GM23338 (cell line): ENCODE measurements at places on chromosomes 5 and 9. TPM values are rescaled to one million over a fixed set of nuclear protein-coding genes. Genes with fewer than 3 reads are reported as not detected.

GRCh38 chr5:141706121-141706520, 24.1 kb upstream of the ARAP3 start:
- DNase-seq = no peak

Gene GDF9
- total RNA-seq = 0.14 and 0.66 TPM in 2 replicates

GRCh38 chr5:89105836-89106235, 222.9 kb upstream of the MEF2C start:
- no peak for DNase-seq

GRCh38 chr5:11007269-11007870, 246.3 kb upstream of the DAP start:
- DNase-seq = no peak

Gene TSLP
- total RNA-seq = 0.35 and 0.66 TPM in 2 replicates

- no peak for DNase-seq
These were observed 63.2 kb downstream of the NR2F1-AS1 start for GRCh38 chr5:93517828-93518227.

Gene NSG2
- not detected in 2 replicates for total RNA-seq

GRCh38 chr5:74679966-74680365, 5.1 kb upstream of the HEXB start:
- no peak for DNase-seq

DNA sequence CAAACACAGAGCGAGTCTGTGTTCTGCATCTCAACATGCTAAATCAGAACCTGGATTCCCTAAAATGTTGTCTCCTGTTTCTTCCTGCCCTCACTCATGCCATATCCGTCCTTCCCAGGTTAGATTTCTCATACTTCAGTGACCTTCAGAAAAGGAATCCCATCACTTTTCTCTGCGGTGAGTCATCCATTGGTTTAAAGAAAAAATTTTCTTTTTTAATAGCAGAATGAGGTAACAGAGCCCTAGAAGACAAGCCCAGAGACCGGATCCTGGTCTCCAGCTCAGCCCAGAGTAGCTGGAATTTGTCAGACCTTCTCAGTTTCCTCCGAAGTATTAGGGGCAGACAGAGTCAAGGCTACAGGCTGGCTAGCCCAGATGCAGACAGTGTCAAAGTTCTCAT, 143.2 kb upstream of the DMRT1 start:
- no peak for DNase-seq

GRCh38 chr5:173029499-173029921, 26.6 kb upstream of the CREBRF start:
- DNase-seq = no peak

DNA sequence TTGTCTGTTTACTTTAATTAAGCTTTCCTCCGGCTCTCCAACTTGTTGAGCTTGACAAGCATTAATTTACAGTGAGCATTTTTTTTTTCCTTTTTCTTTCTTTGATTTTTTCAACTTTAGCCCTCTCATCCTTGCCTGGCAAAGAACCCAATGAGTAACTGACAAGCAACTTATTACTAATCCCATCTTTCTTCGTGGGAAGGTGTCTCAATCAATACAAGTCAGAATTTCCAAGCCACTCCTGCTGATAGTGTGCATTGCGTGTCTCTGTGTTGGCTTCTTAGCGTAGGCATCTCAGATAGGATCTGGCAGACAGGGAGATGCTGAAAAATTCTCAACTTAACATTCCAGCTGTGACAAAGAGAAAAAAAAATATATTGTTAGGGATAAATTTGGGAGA, 527.7 kb upstream of the WWC1 start:
- no peak for DNase-seq

DNA sequence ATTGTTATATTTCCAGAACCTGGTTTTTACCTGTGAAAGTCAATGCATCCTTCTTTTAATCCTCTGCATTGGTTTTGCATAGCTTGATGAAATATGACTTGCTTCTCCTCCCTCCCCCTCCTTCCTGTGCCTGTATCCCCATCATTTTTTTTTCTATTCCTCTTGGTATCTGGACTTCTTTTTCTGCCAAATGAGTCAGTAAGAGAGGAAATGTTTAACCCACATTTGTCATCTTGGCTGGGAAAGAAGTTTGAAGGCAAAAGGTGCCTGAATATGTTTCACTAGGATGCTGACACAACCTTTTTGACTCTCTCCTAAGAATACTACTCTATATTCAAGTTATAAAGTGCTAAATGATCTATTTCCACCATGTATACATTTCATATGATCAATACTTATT, 35.5 kb upstream of the CDKN2B start:
- DNase-seq = no peak

DNA sequence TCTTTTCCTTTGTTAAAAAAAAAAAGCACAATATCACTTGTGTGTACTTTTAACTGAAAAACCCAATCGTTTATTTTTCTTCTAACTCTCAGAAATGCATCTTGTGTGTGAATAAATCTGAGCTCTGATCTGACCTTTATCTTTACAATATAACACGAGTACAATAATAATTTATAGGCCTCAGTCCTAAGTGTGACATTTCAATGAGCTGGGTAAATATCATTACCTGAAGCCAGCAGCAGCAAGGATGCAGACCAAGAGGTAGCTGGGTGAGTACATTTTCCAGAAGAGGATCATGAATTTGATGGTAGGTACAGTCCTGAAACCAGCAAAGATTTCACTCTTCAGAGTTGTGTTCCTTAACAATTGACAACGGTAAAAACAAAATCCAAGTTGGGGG, 264.0 kb upstream of the KIF2A start:
- no peak for DNase-seq

DNA sequence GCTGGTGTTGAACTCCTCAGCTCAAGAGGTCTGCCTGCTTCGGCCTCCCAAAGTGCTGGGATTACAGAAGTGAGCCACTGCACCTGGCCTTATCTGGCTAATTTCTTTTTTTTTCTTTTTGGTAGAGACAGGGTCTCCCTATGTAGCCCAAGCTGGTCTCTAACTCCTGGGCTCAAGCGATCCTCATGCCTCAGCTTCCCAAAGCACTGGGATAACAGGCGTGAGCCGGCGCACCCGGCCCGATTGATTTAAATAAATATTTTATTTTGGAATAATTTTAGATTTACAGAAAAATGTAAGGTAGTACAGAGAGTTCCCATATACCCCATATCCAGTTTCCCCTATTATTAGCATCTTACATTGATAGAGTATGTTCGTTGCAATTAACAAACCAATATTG, 155.0 kb upstream of the MVB12B start:
- no peak for DNase-seq

DNA sequence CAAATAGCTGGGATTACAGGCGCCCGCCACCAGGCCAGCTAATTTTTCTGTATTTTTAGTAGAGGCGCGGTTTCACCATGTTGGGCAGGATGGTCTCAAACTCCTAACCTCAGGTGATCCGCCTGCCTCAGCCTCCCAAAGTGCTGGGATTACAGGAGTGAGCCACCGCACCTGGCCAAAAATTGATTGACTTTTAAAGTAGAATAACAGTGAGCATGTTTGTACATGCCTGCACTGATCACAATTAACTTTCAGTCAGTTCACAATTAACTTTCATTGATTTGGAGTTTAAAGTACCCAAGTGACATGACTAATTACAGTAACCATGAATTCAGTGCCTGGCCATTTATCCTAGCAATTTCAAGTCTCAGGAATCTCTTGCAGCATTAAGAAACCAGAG, 61.3 kb downstream of the ANKH start:
- no peak for DNase-seq

GRCh38 chr9:38134611-38135237, 65.7 kb upstream of the SHB start:
- no peak for DNase-seq

Gene KIF20A
- total RNA-seq = 60.4 and 64.9 TPM in 2 replicates

Gene PLAC8L1
- total RNA-seq = not detected in 2 replicates

GRCh38 chr5:60271517-60271916, 378.0 kb upstream of the PDE4D start:
- no peak for DNase-seq

DNA sequence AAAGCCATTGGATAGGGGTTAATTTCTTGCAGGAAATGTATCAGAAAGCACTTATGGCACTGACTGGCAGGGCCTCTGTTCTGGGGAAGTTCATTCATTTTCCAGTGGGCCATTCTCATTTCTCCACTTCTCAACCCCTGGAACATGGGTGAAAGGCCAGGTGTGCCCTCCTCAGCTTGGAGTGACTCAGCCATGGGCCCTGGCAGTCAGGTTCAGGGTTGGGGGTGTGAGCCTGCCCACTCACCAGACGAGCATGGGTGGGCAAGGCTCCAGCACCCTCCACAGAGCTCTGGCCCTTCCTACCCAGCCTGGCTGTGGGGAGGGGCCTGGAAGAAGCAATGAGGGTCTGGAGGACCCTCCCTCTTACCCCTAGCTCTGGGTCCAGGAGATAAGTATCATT, 174.4 kb downstream of the HSPA4 start:
- no peak for DNase-seq

DNA sequence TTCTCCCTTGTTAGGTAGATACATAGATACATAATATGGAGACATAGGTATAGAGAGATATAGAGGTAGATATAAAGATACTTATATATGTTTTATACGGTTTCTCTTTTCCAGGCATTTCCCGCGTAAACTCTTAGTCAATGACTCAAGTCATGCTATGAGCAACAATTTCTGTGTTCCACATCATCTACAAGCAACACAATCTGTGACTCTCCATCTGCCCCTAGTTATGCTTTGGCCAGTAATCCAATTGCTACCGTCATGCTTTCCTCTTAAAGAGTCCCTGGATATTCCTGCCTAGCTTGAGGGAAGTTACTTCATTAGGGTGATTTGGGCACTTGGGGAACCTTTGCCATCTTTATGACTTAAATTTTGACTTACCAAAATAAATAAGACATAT, 129.0 kb upstream of the ADAMTS16 start:
- DNase-seq = no peak

GRCh38 chr5:141861194-141861593, 17.0 kb downstream of the PCDH1 start:
- DNase-seq = no peak

GRCh38 chr5:176151281-176151680, 86.9 kb upstream of the SIMC1 start:
- no peak for DNase-seq

DNA sequence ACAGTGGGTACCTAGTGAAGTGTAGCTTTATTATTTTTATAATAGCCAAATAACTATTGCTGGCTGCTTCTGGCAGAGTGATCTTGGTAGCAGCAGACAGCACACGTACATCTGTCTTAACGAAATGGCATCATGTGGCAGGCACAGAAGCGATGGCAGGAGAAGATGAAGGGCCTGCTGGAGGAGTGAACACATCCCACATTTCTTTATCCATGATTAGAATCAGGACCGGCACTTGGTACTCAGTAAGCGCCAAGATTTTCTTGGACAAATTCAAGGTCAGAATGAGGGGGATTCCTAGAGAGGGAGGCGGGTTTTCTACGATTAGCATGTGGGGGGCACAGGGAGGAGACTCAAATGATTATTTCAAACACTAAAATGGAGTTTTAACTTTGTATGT, 23.0 kb upstream of the ZNF366 start:
- DNase-seq = no peak

DNA sequence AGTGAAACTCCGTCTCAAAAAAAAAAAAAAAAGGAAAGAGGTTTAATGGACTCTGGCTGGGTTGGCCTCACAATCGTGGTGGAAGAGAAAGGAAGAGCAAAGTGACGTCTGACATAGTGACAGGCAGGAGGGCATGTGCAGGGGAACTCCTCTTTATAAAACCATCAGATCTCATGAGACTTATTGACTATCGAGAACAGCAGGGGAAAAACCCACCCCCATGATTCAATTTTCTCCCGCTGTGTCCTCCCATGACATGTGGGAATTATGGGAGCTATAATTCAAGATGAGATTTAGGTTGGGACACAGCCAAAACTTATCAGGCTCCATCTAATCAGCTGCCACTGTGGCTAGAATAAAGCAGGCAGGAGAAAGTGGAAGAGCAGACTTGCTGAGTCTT, 610.4 kb upstream of the NUDT12 start:
- no peak for DNase-seq

Gene ARHGEF37
- total RNA-seq = 0.12 and 0.14 TPM in 2 replicates

- DNase-seq = no peak
These were observed 31.3 kb downstream of the TMEM174 start for GRCh38 chr5:73204332-73204731.

Gene GFI1B
- 0.38 and 1.0 TPM in 2 replicates for total RNA-seq

Gene LRRC19
- not detected in 2 replicates for total RNA-seq

DNA sequence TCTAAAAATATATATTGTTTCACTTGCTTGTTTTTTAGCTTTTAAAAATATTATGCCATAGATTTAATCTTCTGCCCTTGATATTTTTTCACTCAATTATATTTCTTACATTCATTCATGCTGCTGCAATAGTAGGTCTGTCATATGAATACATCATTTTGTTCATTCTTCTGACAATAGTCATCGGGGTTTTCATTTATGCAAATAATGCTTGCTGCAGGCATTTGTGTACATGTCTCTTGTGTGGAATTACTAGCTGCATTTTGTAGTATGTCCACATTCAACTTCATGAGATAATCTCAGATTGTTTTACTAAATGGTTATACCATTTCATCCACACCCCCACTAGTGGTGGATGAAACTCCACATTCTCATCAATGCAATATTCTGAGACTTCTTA, 5.3 kb upstream of the PLPP1 start:
- DNase-seq = no peak

- no peak for DNase-seq
These were observed 114.6 kb upstream of the SPOCK1 start for GRCh38 chr5:137613554-137614265.

Gene PPP3R2
- not detected in 2 replicates for total RNA-seq

DNA sequence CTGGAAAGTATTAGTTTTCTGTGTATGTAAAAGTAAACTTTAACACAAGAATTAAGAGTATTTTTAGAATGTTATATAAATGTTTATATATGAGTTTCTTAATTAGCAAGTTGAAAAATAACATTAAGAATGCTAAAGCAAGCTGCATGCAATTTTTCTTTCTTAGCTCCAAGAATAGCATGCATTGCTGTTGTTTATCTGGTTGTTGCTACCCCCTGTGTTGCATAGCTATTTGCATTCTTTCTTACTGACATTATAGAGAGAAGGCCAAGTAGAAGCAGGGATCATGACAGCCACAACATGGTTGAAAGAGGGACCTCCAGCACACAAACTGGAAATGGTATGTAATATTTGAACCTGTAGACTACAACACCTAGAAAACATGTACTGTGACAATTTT, 94.8 kb downstream of the ERCC6L2 start:
- no peak for DNase-seq

- no peak for DNase-seq
These were observed 146.1 kb downstream of the PBX3 start for GRCh38 chr9:125893277-125893676.

DNA sequence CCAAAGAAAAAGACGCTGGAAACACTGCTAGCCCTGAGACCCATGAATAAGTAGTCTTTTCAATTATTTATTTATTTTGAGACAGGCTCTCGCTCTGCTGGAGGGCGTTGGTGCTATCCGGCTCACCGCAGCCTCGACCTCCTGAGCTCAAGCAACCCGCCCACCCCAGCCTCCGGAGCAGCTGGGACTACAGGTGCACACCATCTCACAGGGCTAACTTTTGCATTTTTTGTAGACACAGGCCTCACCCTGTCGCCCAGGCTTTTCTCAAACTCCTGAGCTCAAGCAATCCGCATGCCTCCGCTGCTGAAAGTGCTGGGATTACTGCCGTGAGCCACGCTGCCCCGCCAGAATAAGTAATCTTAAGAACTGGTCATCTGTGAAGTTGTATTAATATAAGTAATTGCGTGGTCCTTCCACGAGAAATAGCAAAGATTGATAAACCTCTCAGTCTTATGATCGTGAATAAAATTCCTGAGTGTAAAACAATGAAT, 1.6 kb downstream of the ANXA2R start:
- peak; percentile 46 for DNase-seq
